ENCODE measurements at places on chromosomes 16 and 17. TPM values are rescaled to one million over a fixed set of nuclear protein-coding genes. Genes with fewer than 3 reads are reported as not detected.

DNA sequence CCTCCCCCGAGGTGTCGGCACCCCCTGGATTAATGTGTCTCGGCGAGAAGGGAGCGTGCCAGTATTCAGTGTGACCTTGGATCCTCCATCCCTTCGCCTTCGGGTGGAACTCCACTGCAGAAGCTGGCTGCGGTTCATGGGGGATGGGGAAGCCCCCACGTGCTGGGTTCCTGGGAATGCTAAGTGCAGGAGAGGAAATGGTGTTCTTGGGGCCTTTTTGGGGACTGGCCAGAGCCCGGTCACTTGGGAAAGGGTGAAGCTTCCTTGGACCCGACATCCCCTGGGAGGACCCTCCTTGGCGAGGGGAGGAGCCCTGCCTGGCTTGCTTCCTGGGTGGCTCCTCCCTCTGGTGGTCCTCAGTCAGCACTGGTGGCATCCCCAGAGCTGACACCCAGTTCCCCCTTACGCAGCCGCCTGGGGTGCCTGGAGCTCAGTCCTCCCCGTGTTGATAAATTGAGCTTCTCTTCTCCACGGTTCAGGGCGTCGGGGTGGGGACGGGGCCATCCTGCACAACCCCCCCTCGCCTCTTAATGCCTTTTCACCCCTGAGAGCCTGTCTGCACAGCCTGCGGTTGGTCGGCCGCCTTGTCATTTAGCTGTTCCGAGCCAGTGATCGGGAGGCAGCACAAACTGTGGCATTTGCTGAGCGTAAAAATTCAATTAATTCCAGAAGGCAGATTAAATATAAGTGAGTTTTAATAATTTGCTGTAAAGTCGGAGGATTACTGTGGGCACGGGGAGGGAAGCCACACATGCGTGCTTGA is 30.7 kb upstream of the GSE1 start:
- DNase-seq = no peak

DNA sequence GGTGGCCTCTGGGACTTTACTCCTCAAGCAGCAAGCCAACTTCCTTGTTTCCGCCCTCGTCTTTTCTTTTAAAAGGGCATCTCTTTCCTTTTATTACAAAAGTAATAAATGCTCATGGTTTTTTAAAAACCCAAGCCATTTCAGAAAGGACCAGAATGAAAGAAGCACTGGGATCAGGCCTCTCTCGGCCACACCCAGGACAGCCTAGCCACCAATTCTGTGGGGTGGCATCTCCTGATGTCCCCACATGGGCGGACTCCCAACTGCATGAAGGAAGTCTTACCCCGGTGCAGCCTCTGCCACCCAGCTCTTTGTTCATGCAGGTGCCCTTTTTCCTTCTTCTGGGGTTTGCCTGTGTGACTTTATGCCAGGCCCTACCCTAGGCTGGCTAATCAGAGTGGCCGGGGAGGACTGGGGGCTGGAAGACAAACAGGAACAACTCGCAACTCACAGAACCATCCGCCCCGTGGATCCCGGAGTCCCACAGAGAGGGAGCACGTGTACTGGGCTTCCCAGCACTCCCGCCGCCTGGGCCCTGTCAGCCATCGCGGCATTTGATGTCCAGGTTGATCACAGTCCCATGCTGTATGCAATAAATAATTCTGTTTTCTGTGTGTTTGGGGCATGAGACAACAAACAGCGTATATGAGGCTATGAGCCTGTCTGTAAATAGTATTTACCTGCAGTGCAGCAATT is 2.6 kb upstream of the RASD1 start:
- no peak for DNase-seq

GRCh38 chr17:56902348-56902747 is 11.5 kb downstream of the TRIM25 start:
- DNase-seq = no peak

DNA sequence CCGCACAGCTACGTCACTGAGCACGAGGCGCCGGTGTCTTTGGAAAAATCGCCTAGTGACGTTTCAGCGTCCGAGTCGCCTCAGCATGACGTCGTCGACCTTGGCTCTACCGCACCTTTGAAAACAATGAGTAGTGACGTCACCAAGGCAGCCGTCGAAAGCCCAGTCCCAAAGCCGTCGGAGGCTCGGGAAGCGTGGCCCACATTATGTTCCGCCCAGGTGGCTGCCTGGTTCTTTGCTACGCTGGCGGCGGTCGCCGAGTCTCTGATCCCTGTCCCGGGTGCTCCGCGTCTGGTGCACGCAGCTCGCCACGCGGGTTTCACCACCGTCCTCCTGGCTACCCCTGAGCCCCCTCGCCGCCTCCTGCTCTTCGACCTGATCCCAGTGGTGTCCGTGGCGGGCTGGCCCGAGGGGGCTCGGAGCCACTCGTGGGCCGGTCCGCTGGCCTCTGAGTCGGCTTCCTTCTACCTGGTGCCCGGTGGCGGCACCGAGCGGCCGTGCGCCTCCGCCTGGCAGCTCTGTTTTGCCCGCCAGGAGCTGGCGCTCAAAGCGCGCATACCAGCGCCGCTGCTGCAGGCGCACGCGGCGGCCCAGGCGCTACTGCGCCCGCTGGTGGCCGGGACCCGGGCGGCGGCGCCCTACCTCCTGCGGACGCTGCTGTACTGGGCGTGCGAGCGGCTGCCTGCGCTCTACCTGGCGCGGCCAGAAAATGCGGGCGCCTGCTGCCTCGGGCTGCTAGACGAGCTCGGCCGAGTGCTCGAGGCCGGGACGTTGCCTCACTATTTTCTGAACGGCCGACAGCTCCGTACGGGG is 1.5 kb downstream of the TMEM102 start:
- peak; percentile 92 for DNase-seq

DNA sequence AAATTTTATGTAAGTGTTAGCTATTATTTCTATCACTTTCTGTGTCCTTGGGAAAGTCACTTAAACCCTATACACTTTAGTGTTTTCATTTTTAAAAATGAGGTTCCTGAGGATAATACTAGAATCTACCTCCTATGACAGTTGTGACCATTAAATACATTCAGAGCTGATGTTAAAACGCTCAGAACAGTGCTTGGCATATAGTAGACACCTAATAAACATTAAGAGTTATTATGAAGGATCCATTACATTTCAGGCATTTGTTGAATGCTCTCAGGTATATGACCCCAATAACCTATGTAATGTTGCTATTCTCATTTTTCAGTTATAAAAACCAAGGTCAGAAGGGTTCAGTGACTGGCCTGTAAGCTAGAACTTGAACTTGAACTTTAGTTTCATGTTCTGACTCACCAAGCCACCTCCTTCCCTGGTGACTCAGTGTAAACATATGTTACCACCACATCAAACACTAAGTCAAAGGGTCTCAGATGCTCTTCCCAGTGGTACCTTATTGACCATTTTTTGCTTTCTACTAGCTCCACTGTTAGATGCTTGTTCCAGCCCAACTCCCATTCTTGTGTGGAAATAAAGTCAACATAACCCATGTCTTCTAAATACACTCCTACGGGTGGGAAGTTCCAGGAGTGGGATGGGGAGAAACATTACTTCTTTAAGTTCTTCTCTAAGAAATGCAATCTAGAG is 47.6 kb downstream of the HSD17B2 start:
- DNase-seq = no peak

Gene SPHK1
- 0.63 TPM for polyA plus RNA-seq

Gene ALOX12
- 1.5 TPM for polyA plus RNA-seq

Gene FNDC8
- polyA plus RNA-seq = not detected

Gene EFNB3
- 4.5 TPM for polyA plus RNA-seq

Gene SCIMP
- polyA plus RNA-seq = 0.24 TPM
